ENCODE measurements at places on chromosomes 2 and 18. TPM values are rescaled to one million over a fixed set of nuclear protein-coding genes. Genes with fewer than 3 reads are reported as not detected.

The SLC9A4 gene
- not detected for polyA plus RNA-seq

The CHRNG gene
- polyA plus RNA-seq, result not detected

The PXDN gene
- 332 TPM for polyA plus RNA-seq

The EVX2 gene
- not detected for polyA plus RNA-seq

The TNFRSF11A gene
- polyA plus RNA-seq, result 0.09 TPM

The CIB4 gene
- polyA plus RNA-seq, result not detected

The LOXHD1 gene
- not detected for polyA plus RNA-seq

The DES gene
- 4.0 TPM for polyA plus RNA-seq

The HOXD8 gene
- not detected for polyA plus RNA-seq

The TRIM43 gene
- polyA plus RNA-seq, result not detected
